Activated T-helper 17 cell treated with anti-CD3 and anti-CD28 coated beads, Interleukin-2, amount 50 U/mL, for 72 hours (primary cell): ENCODE measurements at places on chromosomes 4 and X. TPM values are rescaled to one million over a fixed set of nuclear protein-coding genes. Genes with fewer than 3 reads are reported as not detected.

GRCh38 chr4:6854098-6854744 lies 55.4 kb upstream of the TBC1D14 start:
- peak; percentile 23 for ATAC-seq

DNA sequence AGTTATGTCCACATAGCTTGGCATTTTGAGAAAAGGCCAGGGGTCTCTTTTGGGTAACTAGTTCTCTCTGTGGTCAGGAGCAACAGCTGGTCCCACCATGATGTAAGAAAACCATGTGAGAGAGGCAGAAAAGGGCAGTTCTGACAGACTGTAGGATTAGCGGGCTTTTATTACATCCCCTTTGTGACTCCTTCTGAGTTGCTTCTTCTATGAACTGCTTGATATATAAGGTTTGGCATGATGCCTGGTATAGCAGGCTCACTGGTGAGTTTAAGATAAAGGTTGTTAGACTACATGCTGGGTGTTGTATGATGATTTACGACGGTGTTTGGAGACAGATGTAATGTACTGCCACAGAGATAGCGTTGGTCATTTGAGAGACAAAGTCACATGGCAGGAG lies 2308.1 kb upstream of the AGA start:
- no peak for ATAC-seq

GRCh38 chrX:6693051-6693450 lies 158.1 kb upstream of the VCX3A start:
- no peak for ATAC-seq

DNA sequence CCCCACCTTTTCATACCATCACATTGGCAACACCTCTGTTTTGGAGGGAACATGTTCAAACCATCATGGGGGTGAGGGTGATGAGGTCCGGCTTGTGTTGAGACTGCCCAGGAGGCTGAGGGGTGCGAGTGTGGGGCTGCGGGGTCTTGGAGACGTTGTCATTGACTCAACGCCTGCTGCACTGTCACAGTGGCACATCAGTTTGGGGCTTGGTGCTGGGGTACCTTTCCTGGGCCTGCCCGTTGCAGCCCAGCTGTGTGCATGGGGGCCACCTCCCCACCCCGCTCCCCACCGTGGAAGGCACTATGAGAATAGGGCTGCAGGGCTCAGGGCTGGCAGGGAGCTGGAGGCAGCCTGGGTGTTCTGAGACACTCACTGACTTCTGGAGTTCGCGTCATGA lies 2.3 kb downstream of the HTRA3 start:
- no peak for ATAC-seq

The SLC4A4 gene
- total RNA-seq, result 0.32 TPM

The CITED1 gene
- total RNA-seq, result not detected
